Stimulated activated CD8-positive, alpha-beta memory T cell treated with anti-CD3 and anti-CD28 coated beads, Interleukin-15, amount 100 ng/mL, for 48 hours (primary cell): ENCODE measurements at places on chromosomes 16 and 17.

GRCh38 chr17:50244771-50245170 is 29.5 kb upstream of the TMEM92 start:
- DNase-seq, result no peak

DNA sequence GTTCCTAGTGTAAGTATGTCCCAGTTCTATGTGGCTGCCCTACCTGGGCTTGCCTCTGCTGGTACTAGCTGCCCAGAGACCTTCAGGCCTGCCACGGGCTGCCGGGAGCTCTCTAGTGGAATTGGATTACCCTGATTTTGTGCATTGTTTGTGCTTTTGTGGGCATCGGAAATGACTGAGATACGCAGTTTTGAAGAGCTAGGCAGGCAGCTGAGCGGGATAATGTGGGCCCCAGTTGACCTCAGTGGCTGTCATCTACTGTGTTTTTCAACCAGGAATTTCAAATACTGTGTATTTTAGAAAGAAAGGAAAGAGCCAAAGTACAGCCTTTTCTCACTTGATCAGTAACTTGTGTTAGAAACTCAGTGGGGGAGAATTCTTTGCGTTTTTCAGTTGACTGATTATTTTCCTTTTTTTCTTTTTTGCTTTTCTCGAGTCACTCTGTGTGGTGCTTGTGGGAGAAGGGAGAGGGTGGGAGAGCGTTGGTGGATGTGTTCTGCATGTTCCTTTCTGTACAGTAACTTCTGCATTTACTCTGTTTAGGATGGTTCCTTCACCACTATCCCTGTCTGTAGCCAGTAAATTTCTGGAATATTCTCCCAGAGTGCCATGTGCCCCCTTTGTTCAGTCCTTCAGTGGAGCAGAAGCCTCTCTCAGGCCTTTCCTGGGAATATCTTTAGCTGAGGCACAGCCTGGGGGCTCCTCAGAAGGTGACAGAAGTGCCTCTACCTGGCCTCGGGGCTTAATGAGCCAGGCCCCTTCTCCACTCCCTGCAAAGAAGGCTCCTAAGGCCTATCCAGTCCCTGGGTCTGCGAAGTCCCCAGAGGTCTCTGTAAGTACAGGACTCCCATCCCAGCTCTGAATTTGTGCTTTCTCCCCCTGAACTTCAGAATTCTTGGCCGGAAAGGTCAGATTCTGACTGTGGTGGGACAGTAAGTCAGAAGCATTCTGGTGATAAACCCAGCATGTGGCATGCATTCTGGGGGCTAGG is 15.0 kb upstream of the SLC12A3 start:
- no peak for DNase-seq

- no peak for DNase-seq
Observed at GRCh38 chr17:69760562-69760961, 314.5 kb upstream of the KCNJ16 start.

- no peak for DNase-seq
Observed at GRCh38 chr17:28908640-28909167, 5.8 kb upstream of the DHRS13 start.

DNA sequence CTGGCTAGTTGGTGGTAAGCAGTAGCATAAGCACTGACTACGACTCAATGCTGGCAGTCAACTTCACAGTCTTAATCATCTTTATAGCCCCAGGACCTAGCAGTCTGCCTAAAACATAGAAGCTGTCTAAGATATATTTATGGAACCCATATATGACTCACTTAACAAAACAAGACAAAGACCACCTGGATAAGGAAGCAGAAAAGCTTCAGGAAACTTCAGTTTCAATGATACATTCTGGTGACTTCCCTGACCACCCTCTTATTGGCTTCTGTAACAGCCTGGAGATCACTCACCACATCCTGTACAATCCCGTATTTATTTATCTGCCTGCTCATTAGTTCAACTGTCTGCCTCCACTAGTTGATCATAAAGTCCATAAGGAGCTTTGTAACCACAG is 95.5 kb downstream of the PMP22 start:
- no peak for DNase-seq

GRCh38 chr17:51147650-51148049 is 5.7 kb upstream of the NME1 start:
- DNase-seq, result no peak

DNA sequence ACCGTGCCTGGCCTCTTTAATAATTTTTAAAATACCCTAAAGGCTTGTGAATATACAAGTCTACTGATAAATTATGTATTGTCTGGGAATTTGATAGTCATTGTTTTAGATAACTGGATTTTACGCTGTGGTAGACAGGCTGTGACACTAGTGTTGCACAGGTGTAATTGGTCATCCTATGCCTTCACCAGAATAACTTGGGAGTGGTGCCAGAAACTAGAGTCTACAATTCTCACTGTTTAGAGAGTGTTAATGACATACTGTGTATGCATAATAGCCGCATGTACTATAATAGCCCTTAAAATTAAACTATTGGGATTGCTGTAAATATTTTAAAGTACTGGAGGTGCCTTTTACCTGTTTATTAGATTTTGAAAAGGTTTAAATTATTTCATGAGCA is 11.4 kb downstream of the CNEP1R1 start:
- no peak for DNase-seq

GRCh38 chr16:6008670-6009069 is 911.1 kb upstream of the EEF2KMT start:
- DNase-seq, result no peak

- no peak for DNase-seq
Observed at GRCh38 chr17:34570506-34570905, 8.9 kb upstream of the TMEM132E start.

- DNase-seq, result no peak
Observed at GRCh38 chr17:628089-628941, 86.3 kb downstream of the VPS53 start.

GRCh38 chr16:2690852-2691251 is 8.5 kb downstream of the KCTD5 start:
- no peak for DNase-seq

DNA sequence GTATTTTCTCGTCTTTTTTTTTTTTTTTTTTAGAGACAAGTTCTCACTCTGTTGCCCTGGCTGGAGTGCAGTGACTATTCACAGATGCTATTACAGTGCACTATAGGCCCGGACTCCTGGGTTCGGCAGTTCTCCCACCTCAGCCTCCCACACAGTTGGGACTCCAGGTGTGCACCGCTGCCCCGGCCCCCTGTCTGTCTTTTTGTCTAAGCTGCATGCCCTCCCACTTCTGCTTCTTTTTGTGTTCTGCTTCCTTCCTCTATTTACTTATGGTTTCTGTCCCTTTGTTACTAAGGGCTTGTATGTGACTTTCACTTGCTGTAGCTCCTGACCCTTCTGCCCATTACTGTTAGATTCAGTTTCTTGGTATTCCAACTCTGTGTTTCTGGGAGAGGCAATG is 20.5 kb downstream of the SLC7A6 start:
- DNase-seq, result no peak

DNA sequence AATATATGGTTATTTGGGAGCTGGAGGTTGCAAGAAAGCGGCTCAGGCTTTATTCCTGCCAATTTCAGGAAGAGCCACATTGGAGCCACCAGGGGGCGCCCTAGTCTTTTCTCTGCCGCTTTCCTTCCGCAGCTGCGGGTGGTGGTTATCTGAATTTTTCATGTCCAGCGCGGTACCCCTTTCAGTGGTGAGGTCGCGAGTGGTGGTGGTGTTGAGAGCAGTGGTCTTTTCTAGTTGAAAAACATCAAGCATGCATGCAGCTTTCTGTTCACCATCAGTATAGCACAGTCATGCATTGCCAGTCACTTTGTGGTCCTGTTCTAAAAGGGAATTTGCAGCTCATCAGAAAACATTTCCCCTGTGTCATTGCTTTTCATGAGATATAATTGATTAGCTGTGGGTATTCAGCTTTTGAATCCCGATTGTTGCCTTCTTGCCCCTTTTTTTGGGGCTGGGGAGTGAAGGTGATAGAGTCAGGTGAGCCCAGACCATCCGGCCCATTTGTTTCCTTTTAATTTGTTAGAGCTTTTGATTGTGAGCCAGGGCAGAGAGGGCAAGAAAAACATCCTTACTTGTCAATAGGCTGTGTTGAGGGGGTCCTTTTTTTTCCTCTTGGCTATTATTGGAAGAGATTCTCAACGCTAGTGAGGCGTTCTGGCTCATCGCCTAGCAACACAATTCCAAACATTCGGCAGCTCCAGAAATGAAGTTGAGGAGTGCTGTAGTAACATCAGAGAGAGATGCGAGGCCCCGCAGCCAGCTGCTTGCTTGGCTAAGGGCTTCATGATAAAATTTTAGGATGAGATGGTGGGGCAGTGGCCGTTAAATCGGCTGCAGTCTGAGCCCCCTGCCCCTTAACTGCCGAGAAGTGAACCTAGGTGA is 119.0 kb downstream of the SNX29 start:
- DNase-seq, result no peak

DNA sequence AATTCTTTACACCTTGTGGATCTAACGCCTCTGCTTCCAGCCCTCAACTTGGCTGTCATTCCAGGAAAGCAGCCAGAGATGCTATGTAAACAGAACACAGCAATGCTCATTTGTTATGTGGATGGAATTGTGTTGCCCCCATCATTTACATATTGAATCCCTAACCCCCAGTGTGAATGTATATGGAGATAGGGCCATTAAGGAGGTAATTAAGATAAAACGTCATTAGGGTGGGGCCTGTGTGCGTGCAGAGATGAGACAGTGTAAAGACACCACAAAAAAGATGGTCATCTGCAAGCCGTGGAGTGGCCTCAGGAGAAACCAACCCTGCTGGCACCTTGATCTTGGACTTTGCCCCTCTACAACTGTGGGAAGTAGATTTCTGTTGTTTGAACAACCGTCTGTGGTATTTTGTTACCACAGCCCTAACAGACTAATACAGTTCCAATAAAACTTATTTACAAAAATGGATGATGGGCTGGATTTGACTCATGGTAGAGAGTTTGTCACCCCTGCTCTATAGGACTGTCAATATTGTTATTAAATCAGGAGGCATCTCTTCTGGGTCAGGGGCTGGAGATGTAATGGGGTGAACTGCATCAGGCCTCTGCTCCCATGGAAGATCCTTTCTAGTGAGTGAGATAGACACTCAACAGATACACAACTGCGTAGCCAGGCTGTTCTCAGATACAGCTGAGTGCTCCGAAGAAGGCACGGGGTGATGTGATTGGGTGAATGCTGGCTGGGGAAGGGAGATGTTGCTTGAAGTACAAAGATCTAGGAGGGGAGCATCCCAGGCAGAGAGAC is 339.0 kb downstream of the SNX29 start:
- DNase-seq, result no peak

- DNase-seq, result no peak
Observed at GRCh38 chr16:10787304-10787703, 31.3 kb downstream of the TVP23A start.

DNA sequence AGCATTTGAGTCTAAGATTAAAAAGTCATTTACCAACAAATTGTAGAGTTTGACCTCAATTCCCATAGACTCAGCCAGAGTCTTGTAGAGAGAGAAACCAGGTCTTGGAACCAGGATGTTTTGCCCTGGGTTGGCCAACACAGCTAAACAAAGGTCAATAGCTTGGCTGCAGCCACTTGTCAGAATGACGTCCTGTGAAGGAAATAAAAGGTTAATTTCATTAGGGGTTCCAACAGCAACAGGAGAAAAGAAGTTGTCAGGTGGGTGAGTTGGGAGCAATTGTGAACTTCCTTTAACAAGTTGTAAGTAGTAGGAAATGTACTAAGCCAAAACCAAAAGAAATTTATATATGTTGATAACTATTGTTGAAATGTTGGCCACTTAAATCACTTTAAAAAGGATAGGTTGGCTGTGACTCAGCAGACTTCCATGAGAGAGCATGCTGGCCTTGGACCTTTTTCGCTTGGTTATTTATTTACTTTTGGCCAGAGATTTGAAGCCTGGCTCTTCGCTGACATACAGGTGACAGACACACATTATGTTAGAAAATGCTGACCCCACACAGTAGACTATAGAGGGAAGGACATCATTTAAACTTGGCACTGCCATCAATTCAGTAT is 4.3 kb downstream of the TAT start:
- no peak for DNase-seq

DNA sequence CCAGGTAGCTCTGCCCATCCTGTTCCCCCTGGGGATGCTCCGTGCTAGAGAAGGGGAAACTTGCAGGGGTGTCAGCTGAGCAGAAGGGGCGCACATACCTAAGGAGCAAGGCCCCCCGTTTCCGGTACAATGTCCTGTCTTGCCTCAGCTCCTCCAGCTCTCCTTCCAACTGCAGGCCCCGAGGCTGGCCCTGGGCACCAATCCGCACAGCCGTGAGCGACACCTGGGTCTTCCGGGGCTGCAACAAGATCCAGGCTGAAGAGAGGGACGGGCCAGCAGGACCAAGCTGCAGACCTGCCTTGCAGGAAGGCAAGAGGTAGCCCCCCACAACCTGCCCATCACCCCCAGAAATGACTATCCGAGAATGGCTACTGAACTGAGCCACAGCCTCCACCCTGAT is 102.6 kb downstream of the RMI2 start:
- no peak for DNase-seq

DNA sequence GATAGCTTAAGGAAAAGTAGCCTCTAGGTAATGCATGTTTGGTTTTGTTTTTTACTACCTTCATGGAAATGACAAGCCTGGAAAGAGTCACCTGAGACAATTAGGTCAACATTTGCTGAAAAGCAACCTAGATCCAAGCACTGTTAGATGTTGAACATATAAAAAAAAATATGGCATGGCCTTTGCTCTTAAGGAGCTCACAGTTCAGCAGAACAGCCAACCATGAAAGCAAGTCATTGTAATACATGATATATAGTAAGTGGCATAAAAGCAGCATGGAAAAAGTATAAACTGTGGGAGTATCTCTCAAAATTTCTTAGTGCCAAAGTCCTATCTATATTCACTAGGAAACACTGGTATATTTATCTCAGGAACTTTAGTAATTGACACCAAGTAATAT is 31.6 kb downstream of the CFDP1 start:
- DNase-seq, result no peak

DNA sequence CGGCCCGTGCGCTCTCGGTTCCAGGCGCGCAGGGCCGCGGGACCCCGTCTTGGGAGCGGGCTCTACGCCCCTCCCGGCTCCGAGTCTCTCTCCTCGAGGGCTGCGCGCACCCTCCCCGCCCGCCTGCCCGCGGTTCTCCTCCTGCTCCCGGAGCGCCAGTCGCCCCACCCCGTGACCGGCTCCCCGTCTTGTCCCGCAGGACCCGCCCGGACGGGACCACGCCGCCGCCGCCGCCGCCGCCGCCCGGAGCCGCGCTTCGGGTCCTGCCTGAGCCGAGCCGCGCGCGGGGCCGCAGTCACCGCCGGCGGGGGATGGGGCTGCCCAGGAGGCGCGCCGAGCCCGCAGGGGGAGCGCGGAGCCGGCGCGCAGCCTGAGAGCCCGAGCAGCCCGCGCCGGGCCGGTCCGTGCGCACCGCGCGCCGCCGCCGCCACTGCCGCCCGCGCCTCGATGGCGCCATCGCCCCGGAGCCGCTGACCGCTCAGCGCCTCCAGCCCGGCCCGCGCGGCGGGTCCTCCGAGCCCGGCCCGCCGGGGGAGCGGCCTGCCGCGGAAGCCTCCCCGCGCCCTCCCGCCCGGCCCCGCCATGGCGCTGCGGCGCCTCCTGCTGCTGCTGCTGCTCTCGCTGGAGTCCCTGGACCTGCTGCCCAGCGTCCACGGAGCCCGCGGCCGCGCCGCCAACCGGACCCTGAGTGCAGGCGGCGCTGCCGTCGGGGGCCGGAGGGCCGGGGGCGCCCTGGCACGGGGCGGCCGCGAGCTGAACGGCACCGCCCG is at the start of gene SHISA6:
SHISA6 (plus strand) TSS at position 373 of the 770 bp plus-strand sequence.
- no peak for DNase-seq

- no peak for DNase-seq
Observed at GRCh38 chr16:64543441-64543840, 578.4 kb downstream of the CDH11 start.
